ENCODE measurements at places on chromosomes 3 and 15.

GRCh38 chr15:47473106-47473725 is 244.1 kb upstream of the SEMA6D start:
- no peak for DNase-seq

GRCh38 chr15:89625716-89626115 is 29.6 kb downstream of the KIF7 start:
- DNase-seq: no peak

DNA sequence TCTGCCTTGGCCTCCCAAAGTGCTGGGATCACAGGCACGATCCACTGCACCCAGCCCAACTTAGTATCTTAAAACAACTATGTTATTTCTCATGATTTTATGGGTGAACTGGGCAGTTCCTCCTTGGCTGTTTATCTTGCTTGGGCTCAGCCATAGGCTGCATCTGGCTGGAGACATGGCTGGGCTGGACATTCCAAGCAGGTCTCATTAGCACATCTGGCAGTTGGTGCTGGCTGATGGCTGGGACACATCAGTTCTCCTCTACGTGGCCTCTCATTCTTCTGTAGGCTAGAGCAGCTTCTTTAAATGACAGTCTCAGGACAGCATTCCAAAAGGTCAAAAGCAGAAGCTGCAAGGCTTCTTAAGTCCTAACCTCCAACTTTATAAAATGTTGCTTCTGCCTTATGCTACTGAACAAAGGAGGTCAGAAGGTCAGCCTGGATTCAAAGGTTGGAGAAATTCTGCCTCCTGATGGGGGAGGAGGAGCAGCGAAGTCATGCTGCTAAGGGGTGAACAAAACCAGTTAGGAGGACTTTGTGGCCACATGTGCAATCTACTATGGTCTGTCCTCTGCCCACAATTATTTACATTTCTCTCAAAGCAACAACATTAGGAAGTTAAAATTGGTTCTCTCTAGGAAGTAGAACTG is 144.0 kb downstream of the AQP9 start:
- no peak for DNase-seq

- no peak for DNase-seq
Measured at GRCh38 chr3:52707585-52707984, 1.7 kb downstream of the SPCS1 start.

DNA sequence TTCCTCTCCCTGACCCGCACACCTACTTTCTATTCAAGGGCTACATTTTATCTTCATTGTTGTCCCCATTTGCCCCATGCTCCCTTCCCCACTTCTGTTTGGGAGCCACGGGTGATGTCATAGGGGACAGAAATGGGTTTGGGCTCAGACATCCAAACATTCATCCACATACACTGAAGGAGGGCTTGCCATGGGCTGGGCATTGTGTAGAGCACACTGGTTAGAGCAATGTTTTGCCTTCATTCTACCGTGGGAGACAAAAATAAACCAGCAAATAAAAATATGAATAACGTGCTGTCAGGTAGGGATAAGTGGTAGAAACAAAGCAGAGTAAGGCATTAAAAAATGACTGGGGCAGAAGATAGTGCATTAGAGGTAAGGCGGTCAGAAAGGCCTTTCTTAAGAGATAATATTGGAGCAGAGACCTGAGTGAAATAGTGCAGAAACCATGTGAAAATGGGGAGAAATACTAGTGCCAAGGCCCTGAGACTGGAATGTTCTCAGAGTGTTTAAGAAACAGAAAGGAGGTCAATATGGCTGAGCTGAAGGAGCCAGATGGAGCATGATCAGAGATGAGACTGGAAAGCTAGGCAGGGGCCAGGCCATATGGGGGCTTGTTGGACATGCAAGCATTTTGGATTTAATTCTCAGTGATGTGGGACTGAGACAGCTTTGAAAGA is 40.9 kb upstream of the CLSTN2 start:
- no peak for DNase-seq

GRCh38 chr15:45573961-45574629 is 13.1 kb upstream of the BLOC1S6 start:
- no peak for DNase-seq

GRCh38 chr3:71395927-71396695 is 187.4 kb downstream of the FOXP1 start:
- DNase-seq: no peak

GRCh38 chr3:11323813-11324212 is 51.6 kb downstream of the ATG7 start:
- DNase-seq: no peak

GRCh38 chr15:66014635-66015182 is 145.4 kb downstream of the RAB11A start:
- no peak for DNase-seq

DNA sequence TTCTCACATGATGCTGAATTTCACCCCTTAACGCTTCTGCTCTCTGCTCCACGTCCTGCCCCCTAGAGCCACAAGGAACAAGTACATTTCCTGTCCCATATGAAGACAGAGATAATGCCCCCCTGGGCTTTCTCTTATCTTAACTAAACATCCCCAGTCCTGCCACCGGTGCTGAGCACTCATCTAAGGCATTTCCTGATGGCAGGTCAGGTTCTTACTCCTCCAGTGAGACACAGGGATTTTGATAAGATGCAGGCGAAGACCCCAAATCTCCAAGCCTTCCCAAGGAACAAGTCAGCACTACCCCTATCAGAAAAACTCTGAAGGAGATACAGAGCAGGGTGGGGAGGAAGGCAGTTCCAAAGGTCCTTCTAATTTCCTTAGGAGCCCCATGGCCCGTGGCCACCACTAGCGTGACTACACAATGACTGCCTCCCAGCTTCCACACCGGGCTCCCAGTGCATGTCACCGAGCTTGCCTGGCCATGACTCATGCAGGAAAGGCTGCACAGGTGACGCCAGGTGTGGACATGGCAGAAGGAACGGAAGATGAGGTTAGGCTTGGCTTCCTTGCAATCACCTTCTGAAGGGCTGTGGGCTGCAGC is 152.9 kb downstream of the XXYLT1 start:
- DNase-seq: no peak

- DNase-seq: peak; percentile 30
Measured at GRCh38 chr3:51538115-51538458, 432 bp upstream of the RAD54L2 start.

DNA sequence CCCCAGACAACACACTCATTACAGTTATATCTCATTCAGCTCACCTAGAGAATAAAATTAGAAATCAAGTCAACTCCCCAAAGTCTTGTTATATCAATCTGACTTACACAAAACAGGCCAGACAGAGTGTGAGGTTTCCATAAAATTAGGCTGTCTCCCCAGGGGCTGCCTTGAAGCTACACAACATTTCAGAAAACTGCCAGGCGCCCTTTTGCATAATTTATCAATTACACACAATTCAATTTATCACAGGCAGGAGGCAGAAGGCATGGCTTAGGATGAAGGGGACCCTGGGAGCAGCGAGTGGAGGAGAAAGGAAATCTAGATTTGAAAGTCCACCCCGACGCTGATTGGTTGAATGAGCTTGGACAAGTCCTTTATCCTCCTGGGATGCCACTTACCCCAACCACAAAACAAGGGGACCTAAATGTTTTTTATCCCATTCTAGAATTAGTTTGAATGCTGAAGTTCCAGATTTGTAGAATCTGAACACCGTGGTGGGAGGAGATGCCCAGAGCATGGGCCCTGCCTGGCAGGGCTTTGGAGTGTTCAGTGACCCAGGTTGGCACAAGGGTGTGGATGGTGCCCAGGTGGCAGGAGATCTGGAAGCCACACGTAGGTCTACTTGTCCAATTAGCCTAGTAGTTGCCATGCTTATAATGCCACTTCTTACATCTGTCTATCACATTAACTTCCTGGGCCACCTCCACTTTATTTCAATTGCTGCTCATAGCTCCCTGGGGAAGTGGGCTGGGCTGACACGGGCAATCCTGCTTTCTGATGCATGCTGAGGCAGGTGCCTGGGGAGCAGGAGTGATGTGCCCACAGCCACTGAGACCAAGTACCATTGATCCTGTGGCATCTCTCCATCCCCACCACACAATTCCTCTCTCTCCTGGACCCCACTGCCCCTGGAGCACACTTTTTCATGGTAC is 119.8 kb upstream of the TLE3 start:
- no peak for DNase-seq

- DNase-seq: no peak
Measured at GRCh38 chr3:139548801-139549200, 9.3 kb upstream of the RBP1 start.

DNA sequence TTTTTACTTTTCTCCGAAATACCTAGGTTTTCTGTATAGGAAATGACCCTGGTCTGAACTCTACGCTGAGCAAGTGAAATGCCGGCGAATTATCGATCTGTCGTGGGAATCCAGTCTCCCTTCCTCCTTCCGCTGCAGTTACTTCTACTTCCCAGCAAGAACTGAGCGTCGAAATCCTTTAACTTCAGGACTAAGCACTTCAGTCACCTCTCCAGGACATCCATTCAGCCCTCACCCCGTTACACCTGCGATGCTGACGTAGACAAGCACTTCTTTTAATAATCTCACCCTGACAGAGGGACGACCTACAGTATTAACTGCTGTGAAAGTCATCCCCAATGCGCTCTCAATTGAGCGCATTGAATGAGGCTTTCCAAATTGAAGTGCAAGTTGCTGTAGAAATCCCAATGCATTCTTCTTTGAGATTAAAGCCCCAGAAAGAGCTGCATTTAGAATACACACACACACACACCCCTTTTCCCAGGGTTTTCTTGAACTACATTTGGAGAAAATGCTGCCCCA is 1.3 kb downstream of the TOP2B start:
- no peak for DNase-seq

GRCh38 chr3:182412066-182412465 is 381.2 kb upstream of the ATP11B start:
- no peak for DNase-seq

- no peak for DNase-seq
Measured at GRCh38 chr15:67366904-67367303, 112.3 kb downstream of the IQCH start.

- DNase-seq: no peak
Measured at GRCh38 chr3:9715764-9716437, 12.3 kb downstream of the CPNE9 start.

GRCh38 chr3:72380711-72381493 is 467.3 kb downstream of the SHQ1 start:
- no peak for DNase-seq

- DNase-seq: peak; percentile 55
Measured at GRCh38 chr3:155870945-155871745, 695 bp downstream of the GMPS start.

DNA sequence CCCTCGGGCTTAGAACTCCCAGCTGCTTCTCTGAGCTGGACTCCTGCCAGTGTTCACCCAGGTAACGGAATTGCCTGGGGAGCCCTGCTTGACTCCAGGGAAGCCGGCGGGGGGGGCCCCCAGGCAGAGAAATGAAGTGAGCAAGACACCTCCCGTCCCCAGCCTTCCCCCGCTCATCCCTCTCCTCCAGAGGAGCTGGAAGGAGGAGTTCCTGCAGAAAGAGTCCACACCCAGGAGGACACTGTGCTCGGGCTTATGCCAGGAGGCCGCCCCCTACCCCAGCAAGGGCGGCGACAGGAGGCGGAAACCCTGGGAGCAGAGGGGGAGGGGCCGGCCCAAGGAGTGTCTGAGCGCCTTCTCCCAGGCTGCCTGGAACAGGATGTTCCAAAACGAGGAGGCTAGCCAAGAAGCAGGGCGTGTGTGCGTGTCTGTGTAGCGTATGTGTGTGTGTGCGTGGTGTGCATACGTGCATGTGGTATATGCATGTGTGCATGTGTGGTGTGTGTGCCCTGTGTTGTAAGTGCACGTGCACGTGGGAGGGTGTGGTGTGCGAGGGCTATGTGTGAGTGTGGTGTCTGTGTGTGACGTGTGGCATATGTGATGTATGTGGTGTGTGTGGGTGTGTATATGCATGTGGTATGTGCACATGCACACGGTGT is 511.3 kb downstream of the SHQ1 start:
- DNase-seq: no peak

DNA sequence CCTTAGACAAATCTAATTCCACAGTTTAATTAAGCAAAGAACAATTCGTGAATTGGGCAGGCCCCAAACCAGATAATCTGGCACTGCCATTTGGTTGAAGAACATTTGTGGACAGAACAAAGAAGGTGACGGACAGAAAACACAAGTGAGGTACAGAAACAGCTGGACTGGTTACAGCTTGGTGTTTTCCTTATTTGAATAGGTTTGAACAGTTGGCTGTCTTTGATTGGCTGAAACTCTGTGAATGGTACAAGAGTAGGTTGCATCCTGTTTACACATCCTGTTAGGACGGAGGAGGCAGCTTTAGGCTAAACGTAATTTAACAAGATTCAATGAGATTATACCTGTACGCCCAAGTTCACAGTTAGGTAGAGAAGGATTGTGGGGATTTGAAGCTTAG is 114.4 kb downstream of the LPP start:
- DNase-seq: no peak

DNA sequence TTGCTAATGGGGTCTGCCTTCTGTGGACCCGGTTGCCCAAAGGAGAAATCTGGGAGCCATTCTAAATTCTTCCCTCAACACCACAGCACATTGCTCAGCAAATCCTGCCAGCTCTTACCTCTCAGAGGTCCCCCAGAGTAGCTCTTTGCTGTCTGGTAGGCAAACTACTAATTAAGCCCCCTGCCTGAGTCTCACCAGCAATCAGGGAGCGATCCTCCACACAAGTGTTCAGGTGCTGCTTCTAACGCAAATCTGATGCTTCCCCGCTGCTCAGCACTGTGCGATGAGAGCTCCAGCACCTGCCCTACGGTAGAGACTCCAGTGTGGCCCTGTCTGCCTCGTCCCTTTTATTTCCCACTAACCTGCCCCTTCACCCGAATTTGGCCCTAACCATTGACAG is 60.5 kb downstream of the HCN4 start:
- DNase-seq: no peak

DNA sequence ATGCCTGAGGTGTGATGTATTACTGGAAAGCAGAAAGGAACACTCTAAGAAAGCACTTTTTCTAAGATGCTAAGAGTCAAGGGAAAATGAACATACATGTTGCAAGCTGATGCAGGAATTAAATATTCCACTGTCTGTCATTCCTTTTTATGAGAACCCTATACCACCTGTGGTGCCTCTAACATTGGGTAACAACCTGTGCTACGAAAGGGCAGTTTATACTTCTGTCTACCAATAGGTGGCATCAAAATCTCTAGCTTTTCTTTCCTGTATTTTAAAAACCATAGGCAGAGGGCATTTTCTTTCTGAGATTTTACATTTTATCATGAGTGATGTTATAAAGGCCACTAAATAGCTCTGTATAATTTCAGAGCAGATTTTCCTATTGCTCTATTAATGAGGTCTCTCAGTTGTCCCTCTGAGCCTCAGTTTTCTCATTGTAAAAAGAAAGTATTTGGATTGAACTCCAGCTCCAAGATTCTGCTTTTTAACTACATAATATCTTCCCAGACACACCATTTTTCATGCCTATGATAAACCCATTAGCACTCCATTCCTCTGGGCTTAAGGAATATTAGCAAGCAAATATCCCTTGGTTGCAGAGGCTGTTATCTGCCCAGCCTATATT is 3.5 kb upstream of the CPNE4 start:
- no peak for DNase-seq

GRCh38 chr3:12100784-12101183 is 57.9 kb downstream of the TIMP4 start:
- DNase-seq: no peak

GRCh38 chr15:89999676-90000185 is 1.4 kb upstream of the ZNF710 start:
- DNase-seq: no peak

GRCh38 chr3:12345584-12346494 is 57.0 kb downstream of the PPARG start:
- DNase-seq: no peak
